ENCODE measurements at places on chromosomes 4 and X. TPM values are rescaled to one million over a fixed set of nuclear protein-coding genes. Genes with fewer than 3 reads are reported as not detected.
A peak's percentile ranks its signal among the peaks of the same experiment; 100 is the strongest.

DNA sequence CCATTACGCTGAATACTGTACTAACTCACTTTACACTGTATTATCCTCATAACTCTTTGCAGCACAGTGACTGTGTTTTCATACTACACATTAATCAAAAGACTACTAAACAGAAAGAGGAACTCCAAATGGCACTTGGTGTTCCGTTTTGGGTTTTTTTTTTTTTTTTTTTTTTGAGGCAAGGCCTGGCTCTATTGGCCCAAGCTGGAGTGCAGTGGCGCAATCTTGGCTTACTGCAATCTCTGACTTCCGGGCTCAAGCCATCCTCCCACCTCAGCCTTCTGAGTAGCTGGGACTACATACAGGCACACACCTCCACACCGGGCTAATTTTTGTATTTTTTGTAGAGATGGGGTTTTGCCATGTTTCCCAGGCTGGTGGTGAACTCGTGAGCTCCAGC, 10.7 kb downstream of the KLHL8 start:
- DNase-seq: no peak

GRCh38 chr4:183986971-183987946, 82.2 kb downstream of the STOX2 start:
- DNase-seq: peak; percentile 71

- DNase-seq: no peak
Observed at GRCh38 chrX:2697741-2698299, 6.7 kb downstream of the CD99 start.

The ATOH1 gene
- not detected for total RNA-seq

The OPHN1 gene
- total RNA-seq: 12.5 TPM
